ENCODE measurements at places on chromosomes 5 and 9.

DNA sequence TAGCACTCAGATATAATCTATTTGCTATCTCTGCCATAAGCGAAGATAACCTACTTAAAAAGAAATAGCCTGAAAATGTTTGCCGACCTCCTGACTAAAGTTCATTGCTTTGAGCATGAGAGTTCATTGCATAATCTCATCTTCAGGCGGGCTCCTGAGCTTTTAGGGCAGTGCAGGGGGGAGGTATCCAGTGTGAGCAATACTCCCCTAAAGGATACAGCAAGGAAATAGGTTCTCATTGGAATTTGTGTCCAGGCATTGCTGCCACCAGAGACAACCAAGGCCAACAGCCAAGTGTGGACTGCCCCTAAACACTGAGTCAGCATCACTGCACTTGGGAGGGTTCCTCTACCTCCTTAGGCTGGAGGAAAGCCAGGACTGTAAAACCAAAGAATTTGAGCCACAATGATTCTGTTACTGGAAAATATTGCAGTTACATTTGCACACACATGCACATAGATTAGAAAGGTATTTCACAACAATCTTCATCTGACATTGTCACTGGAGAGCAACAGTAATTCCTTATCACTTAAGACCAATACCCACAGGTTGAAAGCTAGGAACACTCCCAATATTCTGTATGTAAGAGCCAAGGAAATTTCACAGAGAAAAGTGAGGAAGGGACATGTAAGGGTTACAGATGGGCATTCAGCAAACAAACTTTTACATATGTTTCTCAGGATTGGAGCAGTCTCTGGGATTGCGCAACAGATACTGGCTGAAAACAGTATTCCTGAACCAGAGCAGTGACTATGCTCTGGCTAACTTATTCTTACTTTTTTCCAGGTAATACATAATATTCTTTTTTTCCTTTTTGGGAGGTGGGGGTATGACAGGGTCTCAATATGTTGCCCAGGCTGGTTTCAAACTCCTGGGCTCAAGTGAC, 98.6 kb upstream of the TLE1 start:
- DNase-seq, result no peak

DNA sequence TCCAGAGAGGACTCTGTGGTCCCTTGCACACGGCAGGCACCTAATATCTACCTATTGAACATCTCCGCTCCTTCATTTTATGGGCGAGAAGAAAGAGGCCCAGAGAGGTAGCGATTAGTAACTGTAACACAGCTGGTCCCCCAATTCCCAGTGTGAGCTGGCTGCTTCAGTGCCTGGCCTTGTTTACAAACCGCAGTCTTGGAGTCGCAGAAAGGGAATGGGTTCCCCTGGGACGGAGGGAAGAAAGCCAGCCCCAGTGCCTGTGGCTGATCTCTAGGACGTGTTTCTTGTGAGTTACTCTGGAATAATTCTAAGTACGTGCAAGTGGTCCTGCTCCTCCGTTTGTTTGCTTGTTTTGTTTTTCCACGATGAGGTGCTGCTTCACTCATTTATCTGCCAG, 52.0 kb downstream of the CFAP77 start:
- DNase-seq, result no peak

DNA sequence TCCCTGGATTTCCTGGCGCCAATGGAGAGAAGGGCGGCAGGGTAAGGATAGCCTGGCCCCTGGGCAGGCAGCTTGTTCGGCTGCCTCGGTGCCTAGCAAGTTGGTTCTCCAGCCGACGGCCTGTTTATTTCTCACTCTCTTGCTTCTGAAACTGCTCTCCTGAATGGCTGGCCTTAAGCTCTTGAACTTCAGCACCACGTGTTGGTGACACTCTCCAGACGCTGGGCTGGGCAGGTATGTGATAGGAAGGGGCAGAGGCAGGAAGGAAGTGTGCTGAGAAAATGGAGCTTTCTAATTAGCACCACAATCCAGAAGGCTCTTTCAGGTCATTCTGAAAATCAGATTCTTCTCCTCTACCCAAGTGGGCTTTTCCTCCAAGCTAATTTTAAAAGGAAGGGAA, 91.4 kb upstream of the FCN2 start:
- no peak for DNase-seq

DNA sequence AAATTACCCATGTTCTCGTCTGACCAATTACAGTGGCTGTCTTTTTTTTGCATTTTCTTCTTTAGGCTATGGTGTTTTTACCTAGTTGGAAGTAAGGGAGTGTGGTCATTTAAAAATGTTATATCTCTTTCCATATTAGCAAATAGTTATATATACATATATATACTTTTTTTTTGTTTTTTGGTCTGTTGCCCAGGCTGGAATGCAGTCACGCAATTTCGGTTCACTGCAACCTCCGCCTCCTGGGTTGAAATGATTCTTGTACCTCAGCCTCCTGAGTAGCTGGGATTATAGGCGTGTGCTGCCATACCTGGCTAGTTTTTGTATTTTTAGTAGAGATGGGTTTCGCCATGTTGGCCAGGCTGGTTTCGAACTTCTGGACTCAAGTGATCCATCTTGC, 12.3 kb downstream of the MARCHF6 start:
- DNase-seq, result no peak

GRCh38 chr5:10301842-10302610, 5.7 kb downstream of the CMBL start:
- DNase-seq, result no peak

- no peak for DNase-seq
Observed at GRCh38 chr5:178432421-178433272, 157.5 kb downstream of the COL23A1 start.

- DNase-seq, result no peak
Observed at GRCh38 chr9:125634040-125634717, 72.8 kb downstream of the MAPKAP1 start.

DNA sequence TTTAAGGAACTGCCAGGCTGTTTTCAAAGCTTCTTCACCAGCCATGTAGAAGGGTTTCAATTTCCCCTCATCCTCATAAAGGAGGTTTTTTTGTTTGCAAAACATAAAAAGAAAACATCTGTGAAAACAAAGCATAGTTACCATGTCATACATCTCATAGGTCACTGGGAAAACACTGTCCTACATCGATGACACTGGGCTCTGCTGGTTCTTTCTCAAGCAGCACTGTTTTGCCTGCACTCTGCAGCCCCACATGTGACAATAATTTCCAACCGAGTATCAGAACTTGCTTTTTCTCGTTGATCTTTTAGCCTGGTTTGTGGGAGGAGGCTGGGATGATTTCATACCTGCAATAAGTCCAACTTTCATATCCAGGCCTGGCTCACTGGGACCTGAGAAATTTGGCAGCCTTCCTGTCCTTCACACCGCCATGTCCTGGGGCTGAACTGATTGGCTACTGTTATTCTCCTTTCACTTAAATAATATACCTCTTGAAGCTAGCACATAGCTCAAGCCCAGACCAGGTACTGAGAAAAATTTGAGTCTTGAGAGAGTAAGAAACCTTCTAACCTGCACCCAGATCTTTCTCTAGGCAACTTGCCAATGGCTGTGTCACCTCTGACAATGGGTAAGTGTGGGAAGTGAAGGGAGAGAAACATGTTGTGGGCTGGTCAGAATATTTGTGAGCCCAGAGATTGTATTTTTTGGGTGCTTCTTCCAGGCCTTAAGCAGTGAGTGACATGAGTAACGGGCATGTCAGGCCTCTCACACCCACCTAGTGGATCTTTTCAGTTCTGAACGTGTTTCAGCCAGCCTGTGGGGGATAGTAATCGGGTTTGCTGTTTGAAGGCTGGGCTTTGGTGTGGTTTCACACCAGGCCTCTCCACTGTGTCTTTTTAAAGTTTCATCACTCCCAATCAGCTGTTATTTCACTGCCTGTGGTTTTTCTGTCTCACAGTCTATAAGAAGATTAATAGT, 502.8 kb downstream of the NTRK2 start:
- DNase-seq, result no peak

- DNase-seq, result no peak
Observed at GRCh38 chr9:105890046-105890822, 195.9 kb downstream of the TMEM38B start.

DNA sequence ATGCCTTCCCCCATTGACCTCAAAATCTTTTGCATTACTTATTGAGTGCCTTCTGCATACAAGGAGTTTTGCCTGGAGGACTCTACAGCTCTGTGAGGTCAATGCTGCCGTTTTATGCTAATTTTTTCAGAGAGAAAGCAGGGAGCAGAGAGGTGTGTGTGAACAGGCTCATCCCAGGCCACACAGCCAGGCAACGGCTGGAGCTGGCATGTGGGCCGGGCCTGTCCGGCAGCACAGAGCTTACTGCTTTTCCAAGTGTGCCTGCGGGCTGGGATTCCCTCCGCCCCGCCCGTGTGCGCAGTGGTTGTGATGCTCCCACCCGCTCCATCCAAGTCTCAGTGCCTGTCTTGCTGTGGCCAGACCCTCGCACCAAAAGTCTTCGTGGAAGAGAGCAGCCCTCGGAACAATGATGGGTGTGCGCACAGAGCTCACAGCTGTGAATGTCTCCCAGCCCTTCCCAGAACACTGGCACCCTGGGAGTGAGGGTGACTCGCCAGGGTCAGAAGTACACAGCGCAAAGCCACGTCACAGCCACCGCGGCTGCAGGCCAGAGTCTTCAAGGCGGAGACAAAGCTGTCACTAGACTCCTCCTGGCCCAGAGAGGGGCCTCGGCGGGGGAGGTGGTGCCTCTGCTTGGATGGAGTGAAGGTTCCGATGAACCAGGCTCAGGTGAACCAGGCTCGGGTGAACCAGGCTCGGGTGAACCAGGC, 82.8 kb downstream of the COL5A1 start:
- DNase-seq, result no peak

DNA sequence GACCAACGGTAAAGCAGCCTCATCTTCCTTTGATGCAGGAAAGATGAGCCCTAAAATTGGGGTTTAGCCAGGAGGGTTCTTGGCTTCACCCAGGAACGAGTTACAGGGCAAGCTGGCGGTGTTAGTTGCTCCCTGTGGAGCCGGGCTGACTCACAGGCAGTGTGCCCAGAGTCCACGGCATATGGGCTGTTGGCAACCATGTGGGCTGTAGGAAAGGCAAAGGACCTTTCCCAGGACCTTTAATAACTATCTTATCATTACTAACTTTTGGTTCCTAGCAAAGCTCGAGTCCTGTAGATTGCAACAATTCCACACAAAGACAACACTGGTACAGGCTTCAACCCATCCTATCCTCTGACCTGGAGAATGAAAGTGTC, 29.8 kb upstream of the CLPTM1L start:
- no peak for DNase-seq

- no peak for DNase-seq
Observed at GRCh38 chr9:107249131-107249533, 33.9 kb upstream of the RAD23B start.

GRCh38 chr5:112930082-112930344, 8.0 kb upstream of the REEP5 start:
- DNase-seq, result no peak

- DNase-seq, result no peak
Observed at GRCh38 chr9:134175808-134176598, 11.6 kb upstream of the RNU6ATAC start.

GRCh38 chr5:68369023-68369359, 153.4 kb downstream of the PIK3R1 start:
- no peak for DNase-seq

DNA sequence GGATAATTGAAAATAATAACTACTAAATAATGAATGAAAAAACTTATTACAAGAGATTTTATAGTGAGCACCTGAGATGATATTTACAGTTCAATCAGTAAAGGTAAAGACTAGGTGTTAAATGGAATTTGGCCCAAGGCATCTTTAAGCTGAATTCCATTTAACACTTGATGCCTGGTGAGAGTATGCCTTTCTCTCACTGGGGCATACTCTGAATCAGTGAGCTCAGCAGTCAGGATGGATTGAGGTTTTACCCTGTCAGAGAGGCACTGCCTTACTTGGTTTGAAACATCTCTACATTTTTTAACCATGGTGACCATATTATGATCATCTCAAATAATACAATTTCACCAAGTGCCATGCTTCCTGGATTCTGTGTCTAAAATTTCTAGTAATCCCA, 1416.3 kb downstream of the MAT2B start:
- DNase-seq, result no peak

- DNase-seq, result no peak
Observed at GRCh38 chr9:123775289-123776284, 154.3 kb downstream of the DENND1A start.

GRCh38 chr5:1412163-1412562, 33.1 kb downstream of the SLC6A3 start:
- no peak for DNase-seq

DNA sequence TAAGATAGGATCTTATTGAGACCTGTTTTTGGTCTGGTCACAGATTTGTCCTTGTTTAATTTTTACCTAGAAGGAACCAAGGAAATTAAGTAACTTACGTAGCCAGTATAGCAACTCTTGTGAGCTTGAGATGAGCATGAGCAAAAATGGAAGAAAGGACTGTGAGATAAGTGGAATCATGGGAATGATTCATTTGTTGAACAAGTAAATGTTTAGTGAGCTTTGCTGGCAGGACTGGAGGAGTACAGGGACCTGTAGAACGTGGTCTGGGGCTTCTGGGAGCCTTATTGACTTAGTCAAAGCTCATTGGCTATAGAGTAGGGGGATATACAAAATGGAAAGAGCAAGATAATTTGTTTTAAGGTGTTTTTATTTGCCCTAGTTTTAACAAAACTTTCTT, 3.0 kb downstream of the RAD23B start:
- DNase-seq, result no peak

GRCh38 chr5:137034764-137035479, 464.2 kb downstream of the SPOCK1 start:
- DNase-seq, result no peak

GRCh38 chr9:134833294-134833880, 47.2 kb upstream of the FCN2 start:
- DNase-seq, result no peak

GRCh38 chr9:132541870-132542830, 40.3 kb upstream of the BARHL1 start:
- no peak for DNase-seq

- no peak for DNase-seq
Observed at GRCh38 chr5:144026286-144026685, 144.2 kb downstream of the YIPF5 start.

DNA sequence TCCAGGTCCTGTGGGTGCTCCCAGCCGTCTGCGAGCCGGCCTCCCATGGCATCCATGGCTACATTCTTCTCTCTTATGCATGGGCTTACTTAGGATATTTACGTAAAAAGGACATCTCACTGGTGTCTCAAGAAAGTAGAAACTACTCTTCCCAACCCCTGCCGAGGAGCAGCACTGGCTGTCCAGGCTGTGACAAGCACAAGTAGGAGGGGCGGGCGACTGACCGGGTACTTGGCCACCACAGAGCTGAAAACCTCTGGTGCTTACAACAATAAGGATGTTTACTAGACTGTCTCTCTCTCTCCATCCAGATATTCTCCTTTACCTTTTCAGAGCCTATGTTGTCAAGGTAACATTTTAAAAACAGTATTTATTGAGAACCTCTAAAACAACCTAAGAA, 56.3 kb upstream of the TBC1D9B start:
- DNase-seq, result no peak

DNA sequence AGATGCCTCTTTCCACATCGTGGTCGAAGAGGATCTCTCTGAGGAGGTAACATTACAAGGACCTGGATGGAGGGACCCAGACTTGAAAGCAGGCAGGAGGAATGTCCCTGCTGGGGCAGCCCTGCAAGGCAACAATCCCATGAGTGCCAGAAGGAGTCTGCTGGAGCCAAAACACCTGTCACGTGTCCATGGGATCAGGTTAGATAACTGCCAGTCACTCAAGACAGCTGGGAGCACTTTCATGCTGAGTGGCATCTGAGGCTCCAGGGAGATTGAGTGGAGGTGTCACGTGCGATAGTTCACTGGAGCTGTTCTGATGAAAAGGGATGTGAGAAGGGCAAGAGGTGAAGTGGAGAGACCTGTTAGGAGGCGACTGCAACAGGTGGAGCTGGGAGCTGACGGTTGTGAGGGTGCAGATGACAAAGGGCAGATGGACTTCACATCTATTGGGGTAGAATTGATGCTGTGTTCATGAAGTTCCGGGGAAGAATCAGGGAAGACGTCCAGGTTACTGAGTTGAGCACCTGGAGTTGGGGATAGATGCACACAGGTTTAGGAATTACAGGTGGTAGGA, 68.4 kb downstream of the ICE1 start:
- DNase-seq, result no peak

Data from stimulated activated CD8-positive, alpha-beta memory T cell treated with anti-CD3 and anti-CD28 coated beads, Interleukin-7, amount 100 ng/mL, for 48 hours (primary cell).